ENCODE measurements at places on chromosomes 2 and 18.

DNA sequence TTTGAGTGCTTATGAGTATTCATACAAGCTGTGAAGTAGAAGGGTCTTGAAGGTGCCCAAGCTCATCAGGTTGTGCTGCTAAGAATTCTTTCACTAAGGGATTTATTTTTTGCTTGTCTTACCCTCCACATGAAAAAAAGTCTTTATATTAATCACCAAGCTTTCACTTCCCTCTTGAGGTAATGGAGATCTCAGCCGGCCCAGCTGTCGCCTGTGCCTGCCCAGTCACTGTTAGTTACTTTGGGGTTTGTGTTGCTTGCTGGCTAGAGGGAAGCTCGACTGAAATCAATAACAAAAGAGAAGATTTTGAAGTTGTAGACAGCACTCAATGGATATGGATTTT is 21.9 kb downstream of the MC2R start:
- no peak for DNase-seq

DNA sequence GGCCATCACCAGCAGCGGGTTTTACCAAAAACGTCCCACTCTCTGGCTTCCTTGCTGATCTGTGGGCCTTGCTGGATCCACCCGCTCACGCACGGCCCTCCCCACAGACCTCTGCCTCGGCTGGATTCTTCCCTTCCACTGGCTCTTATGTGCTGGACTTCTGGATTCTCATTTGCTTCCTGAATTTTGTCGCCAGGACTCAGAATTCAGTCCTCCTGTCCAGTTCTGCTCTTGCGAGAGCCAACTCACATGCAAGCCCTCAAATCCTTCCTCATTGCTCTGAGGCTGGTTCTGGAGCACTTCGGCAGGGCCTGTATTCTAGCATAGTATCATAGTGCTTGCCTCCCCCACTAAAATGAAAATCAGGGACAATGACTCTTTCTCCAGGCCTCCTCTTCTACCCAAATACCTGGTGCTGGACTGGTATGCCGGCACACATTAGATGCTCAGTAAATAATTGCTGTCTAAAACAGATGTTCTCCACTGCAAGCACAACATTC is 115.5 kb downstream of the ATL2 start:
- no peak for DNase-seq

DNA sequence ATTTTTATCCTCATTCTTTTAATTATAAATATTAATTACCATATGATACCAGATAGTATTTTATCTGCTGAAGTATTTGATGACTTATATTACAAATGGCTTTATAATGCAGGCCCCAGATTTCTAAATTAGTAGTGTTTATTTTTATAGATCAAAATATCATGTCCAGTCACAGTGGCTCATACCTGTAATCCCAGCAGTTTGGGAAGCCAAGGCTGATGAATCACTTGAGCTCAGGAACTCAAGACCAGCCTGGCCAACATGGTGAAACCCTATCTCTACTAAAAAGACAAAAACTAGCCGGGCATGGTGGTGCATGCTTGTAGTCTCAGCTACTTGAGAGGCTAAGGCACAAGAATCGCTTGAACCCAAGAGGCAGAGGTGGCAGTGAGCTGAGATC is 100.1 kb upstream of the ARHGAP15 start:
- no peak for DNase-seq

DNA sequence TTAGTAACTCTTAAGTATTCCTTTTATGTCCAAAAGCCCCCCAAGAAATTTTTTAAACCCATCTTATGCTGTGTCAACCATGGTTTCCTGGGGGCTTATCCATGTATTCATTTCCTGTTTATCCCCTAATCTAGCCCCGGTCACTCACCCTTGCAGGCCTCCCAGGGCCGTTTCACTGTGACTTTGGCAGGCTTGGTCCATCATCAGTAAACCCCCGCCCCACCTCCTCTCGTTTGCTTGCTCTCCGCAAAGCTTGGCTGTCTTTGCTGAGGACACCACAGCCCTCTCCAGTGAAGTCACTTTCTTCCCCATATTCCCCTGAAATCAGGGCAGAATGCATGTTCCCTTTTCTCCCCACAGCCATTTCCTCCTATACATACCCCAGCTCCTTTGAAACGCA is 7.2 kb upstream of the TMEM177 start:
- no peak for DNase-seq

DNA sequence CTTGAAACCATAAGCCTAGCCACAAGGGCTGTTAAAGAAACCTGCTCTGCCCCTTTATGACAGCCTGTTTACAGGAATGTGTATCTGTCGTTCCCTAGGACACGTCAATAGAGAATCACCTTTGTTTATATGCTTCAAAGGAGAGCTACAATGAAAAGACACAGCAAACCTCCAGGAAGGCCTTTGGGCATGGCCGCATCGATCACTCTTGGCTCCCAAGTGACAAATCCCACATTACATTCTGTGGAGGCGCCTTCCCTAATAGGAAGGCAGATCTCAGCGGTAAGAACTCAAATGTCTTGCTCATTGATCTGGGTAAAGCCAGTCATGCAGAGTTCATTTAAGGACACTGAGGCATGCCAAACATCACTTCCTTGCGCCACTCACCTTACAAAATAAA is 26.5 kb downstream of the KIAA2012 start:
- DNase-seq: no peak

DNA sequence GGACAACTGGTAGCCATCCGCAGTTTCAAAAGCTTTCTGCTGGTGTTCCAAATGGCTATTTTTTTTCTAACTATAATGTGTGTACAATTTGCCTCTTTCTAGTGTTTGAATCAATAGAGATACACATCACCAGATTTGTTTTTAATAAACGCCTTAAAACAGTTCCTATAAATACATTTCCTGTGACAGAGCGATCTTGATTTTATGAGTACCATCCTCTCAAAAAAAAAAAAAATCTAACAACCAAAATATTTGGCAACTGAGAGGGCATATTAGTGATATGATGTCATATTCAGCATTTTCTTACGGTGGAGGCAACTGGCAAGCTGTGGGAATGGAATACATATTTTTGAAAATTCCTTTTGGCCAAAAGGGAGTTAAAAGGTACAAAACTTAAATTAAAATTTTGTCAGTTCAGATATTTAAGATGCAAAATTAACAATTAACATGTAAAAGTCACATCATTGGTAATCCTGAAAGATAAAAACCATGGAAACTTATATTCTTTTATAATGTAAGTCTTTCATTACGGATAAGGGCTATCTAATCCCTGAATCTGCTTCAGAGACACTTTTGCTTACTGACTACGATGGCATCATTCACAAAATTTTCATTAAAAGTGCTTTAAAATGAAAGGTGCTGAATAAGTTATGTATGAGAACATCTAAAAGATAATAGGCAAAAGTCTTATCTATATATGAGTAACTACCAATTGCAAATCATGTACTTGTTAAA is 268.4 kb downstream of the TCF4 start:
- DNase-seq: no peak

- no peak for DNase-seq
Measured at GRCh38 chr18:45165176-45165713, 450.0 kb upstream of the SLC14A2 start.

DNA sequence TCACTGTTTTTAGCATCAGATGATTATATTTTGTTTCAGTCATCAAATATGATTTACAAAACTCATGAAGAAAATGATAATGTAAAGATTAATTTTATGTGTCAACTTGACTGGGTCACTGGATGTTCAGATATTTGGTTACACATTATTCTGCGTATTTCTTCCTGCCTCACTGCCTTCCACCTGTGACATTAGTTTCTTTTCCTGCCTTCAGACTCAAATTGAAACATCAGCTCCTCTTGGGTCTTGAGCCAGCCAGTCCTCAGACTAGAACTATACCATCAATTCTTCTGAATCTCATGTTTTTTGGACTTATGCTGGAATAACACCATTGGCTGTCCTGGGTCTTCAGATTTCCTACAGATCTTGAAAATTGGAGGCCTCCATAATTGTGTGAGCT is 96.7 kb downstream of the ZNF385B start:
- DNase-seq: no peak

GRCh38 chr18:3808985-3809780 is 359.2 kb downstream of the TGIF1 start:
- no peak for DNase-seq

GRCh38 chr2:170660409-170660808 is 54.7 kb upstream of the SP5 start:
- no peak for DNase-seq

GRCh38 chr2:178990533-178991241 is 59.2 kb downstream of the CCDC141 start:
- DNase-seq: no peak

DNA sequence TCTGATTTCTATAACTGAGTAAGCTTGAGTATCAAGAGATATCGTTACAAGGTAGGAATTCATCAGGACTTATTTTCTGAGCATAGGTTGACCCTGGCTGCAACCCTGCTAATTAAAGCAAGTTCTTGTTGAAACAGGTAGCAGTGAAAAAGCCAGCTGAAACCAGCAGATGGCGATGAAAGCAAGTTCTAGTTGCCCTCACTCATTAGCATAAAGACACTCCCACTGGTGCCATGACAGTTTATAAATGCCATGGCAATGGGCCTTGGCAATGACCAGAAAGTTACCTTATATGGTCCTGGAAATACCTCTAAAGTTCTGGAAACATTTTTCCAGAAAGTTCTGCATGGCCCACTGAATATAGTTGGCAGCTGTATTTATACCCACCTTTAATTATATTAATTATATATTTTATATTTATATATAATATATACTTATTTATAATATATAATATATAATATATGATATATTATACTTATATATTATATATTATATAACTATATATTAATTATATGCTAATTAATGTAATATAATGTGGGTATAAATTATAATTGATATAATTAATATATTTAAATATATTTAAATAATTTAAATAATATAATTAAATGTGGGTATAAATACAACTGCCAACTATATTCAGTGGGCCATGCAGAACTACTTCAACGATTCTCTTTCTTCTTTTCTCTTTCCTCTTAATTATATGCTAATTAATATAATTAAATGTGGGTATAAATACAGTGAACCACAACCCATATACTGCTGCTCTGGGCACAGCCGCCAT is 188.0 kb downstream of the CDH7 start:
- DNase-seq: peak; percentile 7

- no peak for DNase-seq
Measured at GRCh38 chr2:96104487-96104861, 11.9 kb downstream of the ADRA2B start.

DNA sequence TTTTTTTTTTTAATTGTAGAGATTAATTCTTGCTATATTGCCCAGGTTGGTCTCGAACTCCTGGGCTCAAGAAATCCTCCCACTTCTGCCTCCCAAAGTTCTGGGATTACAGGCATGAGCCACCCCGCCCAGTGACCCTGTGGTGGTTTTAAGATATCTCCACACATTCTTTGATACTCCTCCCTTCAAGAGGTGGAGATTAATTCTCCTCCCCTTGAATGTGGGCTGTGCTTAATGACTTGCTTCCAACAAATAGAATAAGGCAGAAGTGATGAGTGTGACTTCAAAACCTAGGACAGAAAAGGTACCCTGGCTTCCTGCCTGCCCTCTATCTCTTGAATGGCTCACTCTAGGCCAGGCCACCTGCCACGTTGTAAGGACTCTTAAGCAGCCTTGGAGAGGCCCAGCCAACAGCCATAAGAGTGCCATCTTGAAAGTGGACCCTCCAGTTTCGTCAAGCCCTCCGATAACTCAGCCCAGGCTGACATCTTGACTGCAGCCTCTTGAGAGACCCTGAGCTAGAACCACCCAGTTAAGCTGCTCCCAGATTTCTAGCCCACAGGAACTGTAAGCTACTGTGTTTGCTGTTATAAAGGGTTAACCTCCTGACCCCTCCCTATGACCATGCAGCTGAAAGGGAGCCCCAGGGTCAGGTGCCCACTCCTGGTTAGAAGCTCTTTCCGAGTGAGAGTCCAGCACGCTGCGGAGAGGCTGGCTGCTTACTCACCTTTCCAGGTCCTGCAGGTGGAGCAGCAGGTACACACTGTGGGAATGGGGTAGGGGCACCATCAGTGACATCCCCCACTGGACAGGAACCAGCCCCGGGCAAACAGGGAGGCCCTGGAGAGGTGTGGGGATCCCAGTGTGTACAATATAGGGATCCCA is 27.6 kb downstream of the MRPL35 start:
- DNase-seq: no peak

DNA sequence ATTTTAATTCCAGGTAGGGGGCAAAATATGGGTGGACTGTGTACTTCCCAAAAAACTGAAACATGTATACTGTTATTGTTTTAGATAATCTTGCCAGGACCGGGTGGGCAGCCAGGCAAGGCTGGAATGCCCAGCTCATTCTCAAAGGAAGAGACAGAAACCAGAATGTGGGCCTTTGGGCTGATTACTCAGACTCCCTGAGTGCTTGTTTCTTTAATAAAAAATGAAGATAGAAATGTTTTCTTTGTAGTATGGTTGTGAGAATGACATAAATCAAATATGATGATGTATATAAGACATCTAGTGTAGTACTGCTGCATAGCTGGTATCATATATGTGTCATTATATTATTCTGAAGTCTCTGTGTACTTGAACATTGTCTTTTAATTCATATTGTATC is 231.6 kb upstream of the NT5C1B start:
- DNase-seq: no peak

DNA sequence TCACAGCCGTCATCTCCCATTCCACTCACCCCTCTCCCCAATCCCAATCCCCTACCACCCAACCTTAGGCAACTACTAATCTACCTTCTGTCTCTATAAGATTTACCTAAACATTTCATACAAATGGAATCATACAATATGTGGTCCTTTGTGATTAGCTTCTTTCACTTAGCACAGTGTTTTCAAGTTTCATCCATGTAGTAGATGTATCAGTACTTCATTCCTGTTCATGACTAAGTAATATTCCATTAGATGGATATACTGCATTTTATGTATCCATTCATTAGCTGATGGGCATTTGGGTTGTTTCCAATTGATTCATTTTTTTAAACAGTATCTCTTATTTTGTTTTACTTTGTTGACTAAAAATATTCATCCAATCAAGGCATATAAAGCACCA is 109.6 kb downstream of the CDH2 start:
- DNase-seq: no peak

GRCh38 chr2:54341656-54342055 is 85.6 kb upstream of the TSPYL6 start:
- DNase-seq: no peak

DNA sequence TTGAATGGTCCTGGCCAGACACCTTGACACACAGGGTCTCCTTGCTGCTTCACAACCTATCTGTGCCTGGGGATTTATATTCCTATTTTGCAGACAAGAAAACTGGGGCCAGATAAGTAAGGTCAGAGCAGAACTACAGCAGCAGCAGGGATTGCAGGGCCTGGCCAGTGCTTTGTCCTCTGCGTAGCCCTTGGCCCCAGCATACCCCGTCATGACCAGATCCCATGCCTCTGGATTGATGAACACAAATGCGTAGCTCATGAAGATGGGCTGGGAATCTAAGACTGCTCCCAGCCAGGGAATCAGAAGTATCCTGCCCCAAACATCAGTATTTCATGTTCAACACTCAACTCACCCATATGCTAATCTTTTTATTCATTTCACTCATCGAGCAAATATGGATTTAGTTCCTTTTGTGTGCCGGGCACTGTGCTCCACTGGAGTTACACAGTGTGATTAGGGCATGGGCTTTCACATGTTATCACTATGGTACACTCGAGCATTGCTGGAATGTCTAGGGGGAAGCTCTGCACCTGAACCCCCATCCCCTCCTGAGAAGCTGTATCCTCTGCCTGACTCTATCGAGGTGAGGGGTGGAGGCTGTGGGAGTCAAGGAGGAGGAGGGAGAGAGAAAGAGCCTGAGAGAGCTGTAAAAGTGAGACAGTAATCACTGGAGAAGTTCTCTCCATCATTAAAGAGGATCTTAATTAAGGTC is 143.3 kb downstream of the CYP26B1 start:
- no peak for DNase-seq

Data from NCI-H345 (cell line).